Left ventricle myocardium inferior (tissue), 1 donor: ENCODE measurements at places on chromosomes 12 and 14. TPM values are rescaled to one million over a fixed set of nuclear protein-coding genes. Genes with fewer than 3 reads are reported as not detected.

DNA sequence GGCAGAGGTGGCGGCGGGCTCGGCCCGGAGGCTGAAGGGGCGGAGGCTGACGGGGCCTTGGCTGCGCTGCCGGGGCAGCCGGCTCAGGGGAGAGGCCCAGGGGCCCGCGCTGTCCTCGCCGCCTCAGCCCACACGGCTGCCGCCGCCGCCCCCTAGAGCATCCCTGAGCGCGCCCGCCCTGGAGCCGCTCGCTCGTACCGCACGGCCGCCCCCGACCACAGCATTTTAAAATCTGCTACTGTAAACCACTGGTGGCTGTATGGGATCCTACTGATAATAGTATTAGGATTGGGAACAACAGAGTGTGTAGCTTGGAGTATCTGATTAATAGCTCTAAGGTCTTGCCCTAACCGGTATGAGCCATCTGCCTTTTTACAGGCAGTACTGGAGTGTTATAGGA lies 22.2 kb upstream of the EDDM3A start:
- DNase-seq: no peak
- no peaks in the 10 kb centered on the region for H3K36me3 ChIP-seq
- no peaks in the 10 kb centered on the region for H3K4me1 ChIP-seq
- H3K27me3 ChIP-seq: peaks cover 53% of the 10 kb centered on the region

NEUROD4 gene
- not detected for total RNA-seq

- peaks cover 77% of the 10 kb centered on the region for H3K4me1 ChIP-seq
- peak overlapping the region; percentile 27 for H3K4me3 ChIP-seq
- peak; percentile 57 for DNase-seq
- H3K27ac ChIP-seq: peak overlapping the region; percentile 99
Observed at GRCh38 chr12:47828008-47828975, 8.6 kb upstream of the HDAC7 start.

GRCh38 chr14:102508774-102509745 lies 516 bp downstream of the ANKRD9 start:
- H3K27me3 ChIP-seq: no peaks in the 10 kb centered on the region
- H3K27ac ChIP-seq: peak overlapping the region; percentile 94
- H3K36me3 ChIP-seq: peaks cover 22% of the 10 kb centered on the region

DNA sequence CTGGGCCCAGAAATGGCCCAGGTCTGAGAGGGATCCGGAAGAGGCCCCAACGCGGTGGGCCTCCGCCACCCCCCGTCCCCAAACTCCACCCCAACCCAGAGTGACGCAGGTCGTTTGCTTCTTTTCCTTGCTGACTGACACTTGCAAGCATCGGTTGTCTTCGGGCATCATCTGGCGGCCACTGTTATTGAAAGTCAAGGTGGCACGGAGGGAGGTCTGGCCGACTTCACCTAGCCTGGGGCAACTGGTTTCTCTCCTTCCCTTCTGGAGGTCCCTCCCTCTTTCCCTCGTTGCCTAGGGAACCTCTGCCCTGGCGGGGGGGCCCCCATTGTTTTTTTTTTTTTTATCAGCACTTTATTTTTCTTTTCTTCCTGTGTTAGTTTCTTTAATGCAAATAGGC lies 241.8 kb downstream of the ALG10 start:
- no peaks in the 10 kb centered on the region for H3K4me1 ChIP-seq
- no peak overlapping the region for H3K4me3 ChIP-seq
- no peaks in the 10 kb centered on the region for H3K36me3 ChIP-seq
- no peak overlapping the region for H3K27ac ChIP-seq
- no peak for DNase-seq

DNA sequence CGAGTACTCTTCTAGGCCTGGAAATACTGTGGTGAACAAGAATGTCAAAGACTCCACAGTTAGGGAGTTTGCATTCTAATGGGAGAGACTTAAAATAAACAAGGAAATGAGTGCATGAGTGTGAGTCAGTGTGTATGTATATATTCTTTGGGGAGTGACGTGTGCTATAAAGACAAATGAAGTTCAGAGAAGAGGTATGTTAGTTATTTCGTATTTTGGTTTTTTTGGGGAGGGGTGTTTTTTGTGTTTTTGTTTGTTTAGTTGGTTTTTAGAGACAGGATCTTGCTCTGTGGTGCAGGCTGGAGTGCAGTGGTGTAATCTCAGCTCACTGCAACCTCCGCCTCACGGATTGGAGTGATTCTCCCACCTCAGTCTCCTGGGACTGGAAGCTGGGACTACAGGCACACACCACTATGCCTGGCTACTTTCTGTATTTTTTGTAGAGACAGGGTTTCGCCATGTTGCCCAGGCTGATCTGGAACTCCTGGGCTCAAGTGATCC lies 74.3 kb downstream of the SRGAP1 start:
- DNase-seq: no peak
- no peak overlapping the region for H3K27ac ChIP-seq
- no peaks in the 10 kb centered on the region for H3K36me3 ChIP-seq
- H3K4me3 ChIP-seq: no peak overlapping the region

DNA sequence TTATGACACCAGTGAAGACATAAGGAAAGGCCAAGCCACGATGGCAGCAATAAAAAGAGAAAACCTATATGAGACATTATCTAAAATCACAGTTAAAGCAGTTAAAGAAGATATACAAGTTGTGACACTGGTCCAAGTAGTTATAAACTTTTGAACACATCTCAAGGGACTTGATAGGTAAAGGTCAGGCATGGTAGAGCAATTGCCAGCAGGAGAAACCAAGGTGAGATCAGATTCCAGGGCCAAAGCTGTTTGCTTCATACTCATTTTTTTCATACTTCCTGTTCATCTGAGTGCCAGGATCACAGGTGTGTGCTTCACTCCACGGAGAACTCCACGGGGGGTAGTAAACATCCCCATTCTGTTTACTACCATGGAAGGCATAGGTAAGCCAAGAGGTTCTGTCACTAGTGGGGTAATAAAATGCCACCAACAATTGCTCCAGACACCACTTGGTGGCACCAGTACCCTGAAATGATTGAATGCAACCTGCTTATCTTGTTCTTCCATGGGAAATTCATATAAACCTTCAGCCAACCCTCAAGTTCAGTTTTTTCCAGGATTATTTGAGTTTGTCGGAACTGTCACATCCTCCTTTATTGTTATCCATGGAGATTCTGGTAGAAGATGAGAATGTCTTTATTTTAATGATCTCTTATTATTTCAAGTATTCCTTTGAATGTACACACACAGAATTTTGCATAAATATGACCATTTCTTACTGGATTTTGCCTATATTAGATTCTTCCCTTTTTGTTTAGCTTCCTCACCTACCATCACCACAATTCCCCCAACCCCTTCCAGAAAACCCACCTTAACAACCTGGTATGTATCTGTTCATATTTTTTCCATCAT lies 59.2 kb upstream of the TSPAN8 start:
- H3K27ac ChIP-seq: no peak overlapping the region
- no peaks in the 10 kb centered on the region for H3K36me3 ChIP-seq
- H3K27me3 ChIP-seq: no peaks in the 10 kb centered on the region
- no peaks in the 10 kb centered on the region for H3K4me1 ChIP-seq
- no peak for DNase-seq

DNA sequence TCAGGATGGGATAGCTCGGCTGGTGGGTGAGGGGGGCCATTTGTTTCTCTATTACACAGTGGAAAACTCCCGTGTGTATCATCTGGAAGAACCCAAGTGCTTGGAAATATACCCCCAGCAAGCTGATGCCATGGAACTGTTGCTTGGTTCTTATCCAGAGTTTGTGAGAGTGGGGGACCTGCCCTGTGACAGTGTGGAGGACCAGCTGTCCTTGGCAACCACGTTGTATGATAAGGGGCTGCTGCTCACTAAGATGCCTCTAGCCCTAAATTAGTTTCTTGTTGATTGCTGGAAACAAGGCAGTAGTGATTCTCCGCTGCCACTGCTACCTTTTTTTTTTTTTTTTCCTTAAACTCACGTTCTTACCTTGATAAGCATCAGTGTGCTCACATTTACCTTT lies 1.9 kb downstream of the RIOX1 start:
- H3K4me1 ChIP-seq: peaks cover 48% of the 10 kb centered on the region
- H3K4me3 ChIP-seq: peak overlapping the region; percentile 84
- H3K27ac ChIP-seq: peak overlapping the region; percentile 27
- no peaks in the 10 kb centered on the region for H3K27me3 ChIP-seq
- no peak for DNase-seq

HOXC12 gene
- total RNA-seq: not detected

DNA sequence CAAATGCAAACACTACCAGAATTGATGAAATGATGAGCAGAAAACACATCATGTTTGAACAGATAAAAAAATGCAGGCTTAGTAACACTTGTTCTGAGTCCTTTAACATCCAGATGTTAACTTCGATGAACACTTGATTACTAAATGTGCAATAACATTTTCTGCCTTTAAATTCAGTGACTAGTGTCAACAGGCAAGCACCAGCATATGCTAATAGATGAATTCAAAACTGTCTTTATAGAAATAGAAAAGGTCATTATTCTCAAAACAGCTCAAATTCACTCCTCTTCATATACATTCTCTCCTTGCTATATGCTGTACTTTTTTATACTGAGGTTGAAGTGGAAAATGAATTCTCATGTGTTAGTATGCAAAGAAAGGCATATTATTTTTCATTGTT lies at the start of gene TAS2R19:
Gene TAS2R19 (minus strand): TSS at position 101 of the 400 bp plus-strand sequence. CDS start 49 bp downstream, at position 52.
- H3K4me3 ChIP-seq: no peak within 1 kb of the TSS
- H3K36me3 ChIP-seq: peaks cover 11% of the 10 kb centered on the region

PPFIA2 gene
- 0.82 TPM for total RNA-seq

- H3K36me3 ChIP-seq: no peaks in the 10 kb centered on the region
- H3K4me3 ChIP-seq: no peak overlapping the region
- no peaks in the 10 kb centered on the region for H3K27me3 ChIP-seq
- H3K27ac ChIP-seq: no peak overlapping the region
- H3K4me1 ChIP-seq: no peaks in the 10 kb centered on the region
Observed at GRCh38 chr14:39861229-39861600, 429.0 kb upstream of the FBXO33 start.
